ENCODE measurements at places on chromosomes 12 and 14. TPM values are rescaled to one million over a fixed set of nuclear protein-coding genes. Genes with fewer than 3 reads are reported as not detected.

ASCL1 gene
- not detected for total RNA-seq

ZNF410 gene
- 45.1 TPM for total RNA-seq

TEDC1 gene
- 1.8 TPM for total RNA-seq

TPPP2 gene
- total RNA-seq = not detected

SIX4 gene
- 2.1 TPM for total RNA-seq

SERPINA12 gene
- not detected for total RNA-seq

MTERF2 gene
- total RNA-seq = 15.8 TPM

PPP1CC gene
- total RNA-seq = 140 TPM

TCP11L2 gene
- total RNA-seq = 53.5 TPM

GLIPR1L1 gene
- total RNA-seq = not detected

LRP1-AS gene
- total RNA-seq = not detected

TRIM9 gene
- 18.0 TPM for total RNA-seq

SCNN1A gene
- total RNA-seq = 1.1 TPM

GABARAPL1 gene
- 96.7 TPM for total RNA-seq

Measured in sigmoid colon (tissue), 7 donors.